ENCODE measurements at places on chromosomes 1 and 21.

DNA sequence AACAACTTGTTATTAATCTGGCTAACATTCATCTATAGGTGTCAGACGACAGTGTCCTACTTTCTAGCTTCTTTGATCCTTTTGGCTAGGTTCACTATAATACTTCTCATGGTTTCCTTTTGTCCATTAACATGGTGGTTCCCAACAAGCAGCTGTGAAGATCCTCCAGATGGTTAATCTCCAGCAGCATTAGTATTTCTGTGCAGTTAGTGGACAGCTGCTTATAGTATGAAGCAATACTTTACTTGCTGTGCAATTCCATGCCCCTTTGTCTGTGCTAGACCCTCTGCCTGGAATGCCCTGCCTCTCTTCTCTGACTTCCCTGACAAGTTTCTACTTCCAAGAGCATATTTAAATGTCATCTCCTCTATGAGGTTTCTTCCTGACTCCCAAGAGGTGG, 41.7 kb upstream of the ARHGAP29 start:
- DNase-seq = no peak

GRCh38 chr1:192903142-192903541, 94.3 kb downstream of the RGS2 start:
- DNase-seq = no peak

- DNase-seq = no peak
These were observed 51.1 kb downstream of the SKI start for GRCh38 chr1:2279210-2279639.

GRCh38 chr1:163106364-163106987, 37.3 kb downstream of the RGS4 start:
- no peak for DNase-seq

- no peak for DNase-seq
These were observed 20.8 kb upstream of the RLF start for GRCh38 chr1:40140211-40140973.

DNA sequence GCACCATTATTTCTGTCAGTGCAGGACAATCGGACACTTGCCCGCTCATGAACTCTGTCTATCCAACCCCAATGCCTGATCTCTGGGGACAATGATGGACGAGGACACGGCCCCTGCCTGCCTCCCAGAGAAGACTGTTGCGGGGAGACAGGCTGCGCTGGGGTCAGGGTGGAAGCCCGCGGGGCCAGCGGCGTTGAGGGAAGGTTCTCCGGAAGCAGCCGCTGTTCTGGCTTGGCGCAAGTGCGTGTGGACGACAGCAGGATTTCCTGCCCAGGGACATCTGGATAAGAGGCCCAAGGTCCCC, 18.8 kb downstream of the RHBG start:
- no peak for DNase-seq

DNA sequence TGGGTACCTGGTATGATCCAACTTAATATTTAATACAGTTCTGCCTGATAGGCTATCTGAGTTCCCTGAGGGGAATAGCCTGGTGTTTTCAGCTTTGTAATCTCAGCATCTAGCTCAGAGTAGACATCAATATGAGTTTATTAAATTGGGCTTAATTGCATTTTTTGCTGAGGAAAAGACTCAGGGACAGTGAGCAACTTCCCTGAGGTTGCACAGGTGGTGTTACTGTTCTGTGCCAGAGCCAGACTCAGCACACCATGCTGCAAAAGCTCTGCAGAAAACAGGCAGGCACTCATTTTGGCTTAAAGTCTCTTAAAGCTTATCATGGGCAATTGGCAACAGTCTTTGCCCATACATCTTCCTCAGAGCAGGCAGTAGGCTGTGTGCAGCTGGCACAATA, 90.5 kb upstream of the JUN start:
- no peak for DNase-seq

DNA sequence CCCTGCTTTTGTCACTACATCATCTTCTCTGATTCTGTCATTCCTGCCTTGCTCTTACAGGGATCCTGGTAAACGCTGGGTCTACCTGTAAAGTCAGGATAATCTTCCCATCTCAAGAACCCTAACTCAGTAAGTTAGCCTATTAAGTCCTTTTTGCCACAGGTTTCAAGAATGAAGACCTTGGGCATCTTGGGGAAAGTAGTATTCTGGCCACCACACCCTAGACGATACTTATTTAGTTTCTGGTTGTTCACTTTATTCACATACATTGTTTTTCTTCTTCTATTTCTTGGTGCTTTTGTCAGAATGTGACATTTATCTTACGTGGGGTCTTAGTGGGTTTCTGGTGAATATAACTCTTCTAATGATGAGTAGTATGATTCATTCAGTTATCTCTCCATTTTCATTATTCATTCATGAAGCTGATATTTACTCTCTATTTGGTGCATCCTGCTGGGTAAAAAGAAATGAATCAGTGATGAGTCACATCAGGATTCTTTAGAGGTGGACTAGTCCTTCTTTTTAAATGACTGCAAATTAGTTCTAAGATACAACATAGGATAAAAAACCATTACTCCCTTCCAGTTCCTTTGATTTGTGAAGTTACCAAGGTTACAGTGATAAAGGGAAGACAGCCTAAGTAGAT, 514.4 kb upstream of the B3GALT2 start:
- DNase-seq = no peak

DNA sequence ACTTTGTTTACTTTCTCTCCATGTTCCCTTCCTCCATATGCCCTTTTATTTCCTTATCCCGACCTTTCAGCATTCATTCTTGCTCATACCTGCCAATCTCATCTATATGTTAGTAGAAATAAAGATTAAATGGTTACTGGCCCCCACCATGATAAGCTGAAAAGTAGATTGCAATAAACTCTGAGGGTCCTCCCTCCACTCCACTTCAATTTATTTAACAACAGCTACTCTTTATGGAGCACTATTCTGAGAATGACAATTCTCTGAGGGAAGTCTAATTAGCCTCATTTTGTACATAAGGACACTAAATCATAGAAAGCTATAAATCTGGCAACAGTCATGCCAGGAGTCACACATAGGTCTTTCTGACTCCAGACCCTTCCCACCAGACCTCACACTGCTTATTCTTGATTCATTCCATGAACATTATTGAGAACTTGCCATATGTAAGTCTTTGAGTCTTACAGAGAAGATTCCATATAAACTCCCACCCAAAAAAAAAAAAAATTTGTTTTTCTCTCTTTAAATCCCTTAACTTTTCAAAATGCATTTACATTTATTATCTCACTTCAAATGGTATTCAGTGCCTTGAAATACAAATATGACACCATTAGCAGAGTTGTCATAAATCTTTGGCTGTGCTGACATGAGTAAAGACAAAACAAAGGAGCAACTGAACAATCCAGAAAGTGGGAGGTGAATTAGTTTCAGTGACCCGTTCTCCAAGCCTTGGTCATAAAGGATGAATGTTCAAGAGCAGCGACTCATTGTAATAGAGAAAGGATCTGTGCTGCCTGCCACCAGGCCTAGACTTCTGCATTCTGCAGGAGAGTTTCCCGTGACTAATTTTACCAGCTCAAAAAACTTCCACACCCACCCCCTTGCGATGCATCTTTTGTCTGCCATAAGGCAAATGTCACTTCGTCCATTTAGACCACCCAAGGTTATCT, 28.5 kb downstream of the PALMD start:
- DNase-seq = no peak

DNA sequence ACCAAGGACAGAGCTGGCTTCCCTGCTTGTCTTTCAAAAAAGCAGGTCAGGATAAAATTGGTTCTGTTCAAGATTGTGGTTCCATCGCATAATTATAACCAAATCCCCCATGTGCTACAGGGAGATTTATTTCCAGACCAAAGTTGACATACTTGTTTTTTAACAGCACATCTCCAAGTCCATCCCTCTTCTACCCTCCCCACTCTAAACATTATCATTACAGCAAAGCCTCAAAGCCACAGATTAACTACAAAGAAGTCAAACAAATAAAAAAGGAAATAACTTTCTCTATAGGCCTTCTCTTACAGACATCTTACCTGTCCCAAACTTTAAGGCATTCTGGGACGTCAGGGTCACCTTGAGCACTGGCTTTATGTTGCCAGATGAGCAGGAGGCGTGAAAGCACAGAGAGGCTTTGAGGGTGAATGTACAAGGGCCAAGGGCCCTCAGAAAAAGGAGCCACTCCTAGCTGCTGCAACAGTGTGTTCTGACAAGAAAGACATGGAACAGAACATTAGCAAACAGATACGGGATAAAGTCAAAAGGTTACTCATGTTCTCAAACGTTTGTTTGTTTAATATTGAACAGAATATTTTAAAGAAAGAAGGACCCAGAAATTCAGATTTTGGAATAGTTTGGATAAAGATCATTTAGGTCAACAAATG, 31.2 kb downstream of the UBR4 start:
- no peak for DNase-seq

All from ureter (tissue), 1 donor.